Neural progenitor cell (in vitro differentiated cells): ENCODE measurements at places on chromosomes 7 and 10. TPM values are rescaled to one million over a fixed set of nuclear protein-coding genes. Genes with fewer than 3 reads are reported as not detected.

The PNLIPRP2 gene
- total RNA-seq, result 0.74 and 1.6 TPM in 2 replicates

DNA sequence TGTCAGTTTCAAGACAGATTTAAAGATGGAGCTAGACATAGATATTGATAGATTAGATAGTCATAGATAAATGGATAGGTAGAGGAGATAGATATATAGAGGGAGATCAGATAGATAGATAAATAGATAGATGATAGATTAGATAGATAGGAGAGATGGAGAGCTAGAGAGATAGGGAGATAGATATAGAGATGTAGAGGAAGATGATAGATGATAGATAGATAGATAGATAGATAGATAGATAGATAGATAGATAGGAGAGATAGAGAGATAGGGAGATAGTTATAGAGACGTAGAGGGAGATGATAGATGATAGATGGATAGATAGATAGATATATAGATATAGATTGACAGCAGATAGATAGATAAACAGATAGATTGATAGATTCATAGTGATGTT, 1038.8 kb upstream of the AUTS2 start:
- no peaks in the 10 kb centered on the region for H3K36me3 ChIP-seq
- DNase-seq, result no peak
- no peak overlapping the region for H3K27ac ChIP-seq
- H3K4me3 ChIP-seq, result no peak overlapping the region
- H3K27me3 ChIP-seq, result no peaks in the 10 kb centered on the region

DNA sequence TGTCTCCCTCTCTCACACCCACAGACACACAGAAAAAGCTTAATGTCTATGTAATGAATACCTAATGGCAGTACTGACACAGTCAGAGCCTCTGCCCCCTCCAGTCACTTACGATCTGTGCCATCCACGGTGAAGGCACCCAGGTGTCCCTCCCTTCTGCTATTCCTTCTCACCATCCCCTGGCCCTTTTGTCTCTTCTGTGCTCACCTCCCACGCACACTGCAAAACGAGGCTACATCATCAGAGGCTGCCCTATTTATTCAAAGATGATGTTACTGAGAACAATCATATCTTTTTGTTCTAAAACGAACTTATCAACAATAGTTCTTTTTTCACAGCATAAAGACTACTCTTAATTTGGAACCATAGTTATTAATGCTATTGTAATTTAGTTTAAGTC, 246.9 kb upstream of the MKLN1 start:
- no peak overlapping the region for H3K27ac ChIP-seq
- no peak for DNase-seq
- H3K4me3 ChIP-seq, result no peak overlapping the region
- H3K36me3 ChIP-seq, result no peaks in the 10 kb centered on the region
- H3K27me3 ChIP-seq, result no peaks in the 10 kb centered on the region

DNA sequence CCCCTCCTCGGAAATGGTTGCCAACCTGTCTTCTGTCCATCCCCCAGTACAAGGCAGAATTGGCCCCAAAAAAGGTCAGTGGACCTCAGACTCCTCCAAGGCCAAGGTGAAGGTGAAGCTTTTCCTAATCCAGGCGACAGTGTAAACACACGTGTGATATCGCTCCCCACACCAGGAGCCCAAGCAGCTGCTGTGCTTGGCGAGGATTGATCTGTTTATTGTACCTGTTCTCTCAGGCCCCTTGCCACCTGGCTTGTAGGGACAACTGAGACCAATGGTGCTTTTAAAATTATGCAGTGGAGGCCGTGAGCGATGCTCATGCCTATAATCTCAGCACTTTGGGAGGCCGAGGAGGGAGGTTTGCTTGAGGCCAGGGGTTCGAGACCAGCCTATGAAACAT, 66.1 kb upstream of the GTF2IRD1 start:
- H3K4me3 ChIP-seq, result no peak overlapping the region
- H3K27ac ChIP-seq, result no peak overlapping the region
- H3K4me1 ChIP-seq, result no peaks in the 10 kb centered on the region
- H3K27me3 ChIP-seq, result no peaks in the 10 kb centered on the region
- DNase-seq, result no peak

DNA sequence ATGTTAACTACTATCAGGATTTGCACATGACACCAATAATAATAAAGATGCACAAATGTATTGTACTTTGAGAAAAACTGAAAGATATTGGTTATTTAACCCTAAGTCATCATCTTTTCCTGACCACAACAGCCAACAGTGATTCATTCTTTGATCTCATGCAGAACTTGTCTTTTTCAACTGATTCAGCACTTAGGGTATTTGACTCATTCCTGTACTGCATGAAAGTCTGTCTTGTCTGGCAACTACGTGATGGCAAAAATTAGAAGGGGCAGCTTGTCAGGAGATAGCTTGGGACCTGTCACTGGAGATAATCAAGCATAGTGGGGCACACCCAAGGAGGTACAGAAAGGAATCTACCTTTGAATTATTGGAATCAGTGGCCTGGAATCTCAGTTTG, 77.8 kb upstream of the LRRC17 start:
- no peaks in the 10 kb centered on the region for H3K27me3 ChIP-seq

- no peak for DNase-seq
- H3K27ac ChIP-seq, result peak overlapping the region; percentile 41
- H3K4me3 ChIP-seq, result no peak overlapping the region
Observed at GRCh38 chr10:63591600-63592379, 70.6 kb downstream of the REEP3 start.

GRCh38 chr10:470339-471003, 219.0 kb downstream of the DIP2C start:
- H3K27me3 ChIP-seq, result no peaks in the 10 kb centered on the region
- no peaks in the 10 kb centered on the region for H3K4me1 ChIP-seq
- DNase-seq, result no peak
- H3K27ac ChIP-seq, result no peak overlapping the region
- no peak overlapping the region for H3K4me3 ChIP-seq

DNA sequence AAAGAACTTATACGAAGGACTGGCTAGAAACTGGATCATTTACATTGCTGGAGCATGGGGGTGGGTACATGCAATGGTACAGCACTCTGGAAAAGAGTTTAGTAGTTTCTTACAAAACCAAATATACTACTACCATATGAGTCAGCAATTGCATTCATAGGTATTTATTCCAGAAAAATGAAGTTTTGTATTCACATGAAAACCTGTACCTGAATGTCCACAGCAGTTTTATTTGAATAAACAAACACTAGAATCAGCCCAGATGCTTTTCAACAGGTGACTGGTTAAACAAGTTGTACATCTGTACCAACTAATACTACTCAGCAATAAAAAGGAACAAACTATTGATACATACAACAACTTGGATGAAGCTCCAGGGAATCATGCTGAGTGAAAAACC, 3.4 kb downstream of the SCIN start:
- DNase-seq, result no peak
- no peak overlapping the region for H3K4me3 ChIP-seq
- H3K27me3 ChIP-seq, result peaks cover 50% of the 10 kb centered on the region
- no peak overlapping the region for H3K27ac ChIP-seq
- H3K36me3 ChIP-seq, result no peaks in the 10 kb centered on the region

- no peaks in the 10 kb centered on the region for H3K4me1 ChIP-seq
- no peak overlapping the region for H3K4me3 ChIP-seq
- H3K36me3 ChIP-seq, result no peaks in the 10 kb centered on the region
- H3K27me3 ChIP-seq, result no peaks in the 10 kb centered on the region
- no peak for DNase-seq
- H3K27ac ChIP-seq, result no peak overlapping the region
Observed at GRCh38 chr10:70176441-70176840, 6.1 kb upstream of the SAR1A start.

DNA sequence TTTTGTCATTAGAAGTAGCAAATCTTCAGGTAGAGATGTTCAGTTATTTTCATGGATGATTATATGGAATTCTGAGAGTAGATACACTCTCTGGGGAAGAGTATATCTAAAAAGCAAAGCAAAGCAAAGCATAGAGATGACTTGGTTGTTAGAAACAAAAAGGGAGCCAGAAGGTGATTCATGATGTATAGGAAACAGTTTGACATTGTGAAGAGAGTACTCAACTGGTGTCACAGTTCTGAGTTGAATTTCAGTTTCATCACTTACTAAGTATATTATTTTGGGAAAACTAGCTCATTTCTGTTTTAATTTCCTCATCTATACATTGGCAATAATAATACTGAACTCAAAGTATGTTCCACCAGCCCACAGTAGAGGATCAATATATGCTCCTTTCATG, 86.8 kb downstream of the SEMA3C start:
- H3K36me3 ChIP-seq, result no peaks in the 10 kb centered on the region
- no peak overlapping the region for H3K27ac ChIP-seq
- no peak overlapping the region for H3K4me3 ChIP-seq
- no peak for DNase-seq

DNA sequence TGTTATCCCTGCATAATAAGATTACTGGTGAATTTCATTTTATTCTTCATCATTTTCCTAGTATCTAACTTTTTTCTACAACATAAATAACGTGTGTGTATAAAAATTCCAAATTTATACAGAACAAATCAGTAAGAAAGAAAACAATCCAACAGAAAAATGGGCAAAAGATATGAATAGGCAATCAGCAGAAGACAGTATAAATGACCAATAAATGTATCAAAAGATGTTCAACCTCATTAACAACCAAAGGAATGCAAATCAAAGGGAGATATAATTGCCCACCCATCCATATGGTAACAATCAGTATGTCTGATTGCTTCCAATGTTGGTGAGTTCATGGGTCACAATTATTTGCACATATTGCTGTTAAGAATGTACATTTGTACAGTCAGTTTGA, 13.5 kb downstream of the ERLIN1 start:
- H3K4me1 ChIP-seq, result no peaks in the 10 kb centered on the region
- H3K4me3 ChIP-seq, result no peak overlapping the region
- H3K27me3 ChIP-seq, result no peaks in the 10 kb centered on the region
- no peak overlapping the region for H3K27ac ChIP-seq

GRCh38 chr7:50863053-50863452, 80.4 kb upstream of the GRB10 start:
- H3K27me3 ChIP-seq, result no peaks in the 10 kb centered on the region
- no peaks in the 10 kb centered on the region for H3K36me3 ChIP-seq
- no peak for DNase-seq

GRCh38 chr10:52615756-52616394, 156.7 kb downstream of the MBL2 start:
- no peaks in the 10 kb centered on the region for H3K36me3 ChIP-seq
- no peak overlapping the region for H3K27ac ChIP-seq
- no peaks in the 10 kb centered on the region for H3K27me3 ChIP-seq
- no peak for DNase-seq
- H3K4me3 ChIP-seq, result no peak overlapping the region
- H3K4me1 ChIP-seq, result no peaks in the 10 kb centered on the region

- H3K27me3 ChIP-seq, result no peaks in the 10 kb centered on the region
- no peak overlapping the region for H3K4me3 ChIP-seq
- H3K36me3 ChIP-seq, result no peaks in the 10 kb centered on the region
- no peak overlapping the region for H3K27ac ChIP-seq
- peak; percentile 25 for DNase-seq
- peaks cover 25% of the 10 kb centered on the region for H3K4me1 ChIP-seq
Observed at GRCh38 chr7:106064771-106065574, 47.1 kb downstream of the SYPL1 start.

DNA sequence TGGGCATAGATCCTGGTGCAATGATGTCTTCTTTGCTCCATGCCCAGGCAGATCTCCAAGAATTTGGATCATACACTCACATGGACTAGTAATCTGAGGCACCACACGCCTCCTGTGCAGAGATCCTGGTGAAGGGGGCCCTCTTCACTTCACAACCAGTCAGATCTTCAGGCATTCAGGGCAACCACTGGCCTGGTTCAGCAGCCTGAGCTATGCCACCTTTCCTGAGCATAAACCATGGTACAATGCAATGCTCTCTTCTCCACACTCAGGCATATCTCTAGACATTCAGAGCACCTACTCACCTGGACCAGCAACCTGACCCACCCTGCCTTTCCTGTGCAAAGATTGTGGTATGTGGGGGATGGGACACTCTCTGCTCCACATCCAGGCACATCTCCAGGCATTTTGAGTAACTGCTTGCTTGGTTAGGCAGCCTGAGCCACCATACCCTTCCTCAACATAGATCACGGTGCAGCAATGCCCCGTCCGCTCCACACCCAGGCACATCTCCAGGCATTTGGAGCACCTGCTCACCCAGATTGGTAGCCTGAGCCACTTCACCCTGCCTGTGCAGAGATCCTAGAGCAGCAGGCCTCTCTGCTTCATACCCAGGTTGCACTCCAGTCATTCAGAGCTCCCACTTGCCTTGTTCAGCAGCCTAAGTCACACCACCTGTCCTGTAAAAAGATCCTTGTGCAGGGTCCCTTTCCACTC, 532.2 kb upstream of the STEAP1 start:
- H3K4me3 ChIP-seq, result no peak overlapping the region
- no peaks in the 10 kb centered on the region for H3K4me1 ChIP-seq
- H3K36me3 ChIP-seq, result no peaks in the 10 kb centered on the region
- no peak overlapping the region for H3K27ac ChIP-seq

- DNase-seq, result no peak
- no peaks in the 10 kb centered on the region for H3K36me3 ChIP-seq
- no peak overlapping the region for H3K4me3 ChIP-seq
- H3K27me3 ChIP-seq, result peaks cover 49% of the 10 kb centered on the region
- no peak overlapping the region for H3K27ac ChIP-seq
Observed at GRCh38 chr10:89245802-89246201, 5.8 kb downstream of the LIPA start.

GRCh38 chr7:75536940-75537538, 44.9 kb downstream of the SPDYE5 start:
- no peak overlapping the region for H3K27ac ChIP-seq
- no peak overlapping the region for H3K4me3 ChIP-seq
- H3K36me3 ChIP-seq, result peaks cover 6% of the 10 kb centered on the region

DNA sequence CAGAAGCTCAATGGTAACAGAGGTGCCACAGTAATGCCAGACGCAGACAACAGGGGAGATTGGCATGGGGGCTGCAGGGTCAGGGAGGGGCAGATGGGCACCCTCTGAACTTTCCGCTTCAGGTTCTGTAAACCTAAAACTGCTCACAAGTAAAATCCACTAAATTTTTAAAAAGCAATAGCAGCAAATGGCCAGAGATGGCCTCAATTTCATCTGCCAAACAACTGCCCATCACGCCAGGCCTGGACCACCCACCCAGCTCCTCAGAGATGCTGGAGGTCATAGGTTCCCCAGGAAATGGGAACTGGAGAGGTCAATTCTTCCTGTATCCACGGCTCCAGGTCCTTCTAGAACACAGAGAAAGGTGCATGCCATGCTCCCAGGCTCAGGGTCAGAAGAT, 76.1 kb downstream of the PRKAG2 start:
- DNase-seq, result no peak
- H3K36me3 ChIP-seq, result no peaks in the 10 kb centered on the region
- H3K27ac ChIP-seq, result no peak overlapping the region
- H3K27me3 ChIP-seq, result no peaks in the 10 kb centered on the region

GRCh38 chr10:22704471-22704911, 9.9 kb downstream of the PIP4K2A start:
- no peak overlapping the region for H3K4me3 ChIP-seq
- H3K4me1 ChIP-seq, result no peaks in the 10 kb centered on the region
- no peaks in the 10 kb centered on the region for H3K36me3 ChIP-seq

- peaks cover 15% of the 10 kb centered on the region for H3K4me1 ChIP-seq
- no peak for DNase-seq
- H3K27me3 ChIP-seq, result peaks cover 35% of the 10 kb centered on the region
- no peak overlapping the region for H3K27ac ChIP-seq
- H3K4me3 ChIP-seq, result no peak overlapping the region
Observed at GRCh38 chr7:30474893-30475292, 3.7 kb downstream of the NOD1 start.
